ENCODE measurements at places on chromosomes 1 and 21.

DNA sequence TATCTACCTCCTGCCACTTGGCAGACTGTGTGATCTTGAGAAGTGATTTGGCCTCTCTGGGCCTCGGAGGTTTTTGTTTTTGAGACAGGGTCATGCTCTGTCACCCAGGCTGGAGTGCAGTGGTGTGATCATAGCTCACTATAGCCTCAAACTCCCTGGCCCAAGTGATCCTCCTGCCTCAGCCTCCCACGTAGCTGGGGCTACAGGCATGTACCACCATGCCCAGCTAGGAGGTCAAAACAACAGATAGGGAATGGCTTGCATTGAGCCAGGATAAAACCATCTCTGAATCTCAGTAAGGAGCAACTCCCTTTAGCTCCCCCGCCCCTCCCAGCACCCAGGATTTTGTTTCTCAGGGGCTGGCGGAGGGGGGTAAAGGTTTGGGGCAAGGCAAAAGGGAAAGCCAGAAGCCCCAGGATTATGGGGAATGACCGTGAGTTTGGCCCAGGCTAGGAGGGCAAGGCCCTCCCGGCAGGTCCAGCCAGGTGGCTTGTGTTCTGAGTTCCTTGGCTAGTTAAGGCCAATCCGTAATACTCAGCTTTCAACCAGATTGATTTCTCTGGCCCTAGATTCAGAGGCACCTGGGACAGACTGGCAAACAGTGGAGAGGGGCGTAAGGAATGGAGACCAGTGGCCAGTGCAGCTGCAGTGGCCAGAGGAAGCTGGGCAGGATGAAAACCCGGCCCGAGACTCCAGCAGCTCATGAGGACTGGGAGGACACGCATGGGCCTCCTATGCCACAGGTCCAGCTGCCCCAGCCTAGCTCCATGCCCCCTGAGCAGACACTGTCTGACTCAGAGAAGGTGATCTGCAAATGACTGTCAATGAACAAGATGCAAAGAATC is 130.1 kb downstream of the DMRTB1 start:
- no peak for DNase-seq

- DNase-seq = no peak
Observed at GRCh38 chr21:31988492-31989290, 115.9 kb downstream of the HUNK start.

- no peak for DNase-seq
Observed at GRCh38 chr21:32469628-32470027, 57.1 kb downstream of the EVA1C start.

- peak; percentile 63 for DNase-seq
Observed at GRCh38 chr21:42677339-42678321, 24.2 kb downstream of the PDE9A start.

DNA sequence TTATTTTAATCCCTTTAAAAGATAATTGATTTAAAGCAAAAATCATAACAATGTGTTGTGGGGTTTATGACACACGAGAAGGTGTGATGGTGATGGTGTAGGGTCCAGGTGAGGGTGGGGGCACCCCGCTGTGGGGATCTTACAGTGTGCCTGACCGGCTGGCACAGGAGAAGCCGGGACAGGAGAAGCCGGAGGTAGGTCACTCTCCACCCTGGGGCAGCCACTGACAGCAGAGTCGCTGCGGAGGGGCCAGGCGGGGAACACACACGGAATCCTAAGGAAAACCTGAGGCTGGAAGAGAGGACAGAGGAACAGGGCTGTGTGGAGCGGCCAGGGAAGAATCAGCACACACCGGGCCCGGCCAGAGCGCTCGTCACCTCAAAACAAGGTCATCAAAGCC is 4.3 kb upstream of the LRRC3 start:
- DNase-seq = no peak

GRCh38 chr1:113042285-113043143 is 30.5 kb upstream of the LRIG2 start:
- peak; percentile 54 for DNase-seq

DNA sequence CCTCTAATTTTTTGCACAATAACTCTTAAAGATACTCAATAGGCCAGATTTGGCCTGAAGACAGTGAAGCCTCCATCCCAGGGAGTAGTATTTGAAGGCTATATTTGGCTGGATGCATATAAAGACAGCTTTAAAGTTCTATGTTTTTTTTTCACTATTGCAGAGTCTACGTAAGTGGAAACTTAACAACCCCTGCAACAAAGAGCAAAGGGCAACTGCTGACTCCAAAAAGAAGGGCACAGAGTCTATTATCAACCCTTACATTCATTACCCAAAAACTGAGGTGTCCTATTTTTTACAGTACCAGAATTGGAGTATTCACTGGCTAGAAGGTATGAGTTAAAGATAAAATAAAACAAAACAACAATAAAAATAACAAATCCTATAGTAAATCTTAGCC is 329.8 kb upstream of the PKN2 start:
- DNase-seq = no peak

GRCh38 chr21:34186109-34186719 is 112.8 kb downstream of the MRPS6 start:
- DNase-seq = no peak

DNA sequence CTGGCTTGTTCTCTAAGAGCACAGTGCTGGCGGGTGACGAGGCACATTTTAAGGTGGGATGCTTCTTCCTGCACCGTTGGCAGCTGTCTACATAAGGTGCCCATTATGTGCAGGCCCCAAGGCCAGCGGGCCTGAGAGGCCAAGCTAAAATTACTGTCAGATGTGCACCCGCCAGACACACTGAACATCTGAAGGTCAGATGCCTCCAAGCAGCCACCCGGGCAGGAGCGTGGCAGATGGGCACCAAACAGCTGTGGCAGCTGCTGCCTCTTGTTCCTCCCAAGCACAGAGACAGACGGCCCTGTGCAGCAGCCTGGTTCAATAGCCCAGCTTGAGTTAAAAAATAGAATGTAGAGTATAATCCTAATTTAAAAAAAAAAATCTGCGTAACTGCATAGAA is 211.9 kb upstream of the EDN2 start:
- no peak for DNase-seq

GRCh38 chr21:33959680-33960079 is 44.1 kb upstream of the ATP5PO start:
- no peak for DNase-seq

GRCh38 chr1:230345139-230345885 is 80.8 kb downstream of the PGBD5 start:
- no peak for DNase-seq

- no peak for DNase-seq
Observed at GRCh38 chr21:38952890-38953289, 147.2 kb downstream of the ETS2 start.

- no peak for DNase-seq
Observed at GRCh38 chr1:182392050-182393028, 749 bp upstream of the GLUL start.

DNA sequence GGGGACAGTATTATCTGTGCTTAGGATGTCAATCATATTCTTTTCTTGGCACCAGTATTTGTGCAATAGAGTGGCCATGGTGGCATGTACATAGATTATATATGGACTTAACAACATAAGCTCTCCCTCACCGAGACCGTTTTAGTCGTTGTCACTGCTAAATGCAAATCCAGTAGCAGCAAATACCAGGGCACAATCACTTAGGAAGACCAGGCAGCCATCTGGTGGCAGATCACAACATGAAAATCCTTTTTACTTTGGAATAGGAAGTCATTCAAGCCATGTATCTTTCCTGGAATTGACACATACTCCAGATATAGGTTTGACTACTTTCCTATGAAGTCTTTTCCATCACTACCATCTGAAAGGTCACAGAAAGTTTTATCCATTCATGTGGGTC is 53.2 kb upstream of the C1orf87 start:
- DNase-seq = no peak

DNA sequence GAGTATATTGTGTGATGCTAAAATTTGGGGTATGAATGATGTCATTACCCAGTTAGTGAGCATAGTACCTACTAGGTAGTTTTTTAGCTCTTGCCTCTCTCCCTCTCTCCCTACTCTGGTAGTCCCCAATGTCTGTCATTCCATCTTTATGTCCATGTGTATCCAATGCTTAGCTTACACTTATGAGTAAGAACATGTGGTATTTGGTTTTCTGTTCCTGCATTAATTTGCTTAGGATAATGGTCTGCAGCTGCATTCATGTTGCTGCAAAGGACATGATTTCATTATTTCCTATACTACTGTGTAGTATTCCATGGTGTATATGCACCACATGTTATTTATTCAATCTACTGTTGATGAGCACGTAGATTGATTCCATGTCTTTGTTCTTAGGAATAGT is 54.4 kb upstream of the NEGR1 start:
- DNase-seq = no peak

DNA sequence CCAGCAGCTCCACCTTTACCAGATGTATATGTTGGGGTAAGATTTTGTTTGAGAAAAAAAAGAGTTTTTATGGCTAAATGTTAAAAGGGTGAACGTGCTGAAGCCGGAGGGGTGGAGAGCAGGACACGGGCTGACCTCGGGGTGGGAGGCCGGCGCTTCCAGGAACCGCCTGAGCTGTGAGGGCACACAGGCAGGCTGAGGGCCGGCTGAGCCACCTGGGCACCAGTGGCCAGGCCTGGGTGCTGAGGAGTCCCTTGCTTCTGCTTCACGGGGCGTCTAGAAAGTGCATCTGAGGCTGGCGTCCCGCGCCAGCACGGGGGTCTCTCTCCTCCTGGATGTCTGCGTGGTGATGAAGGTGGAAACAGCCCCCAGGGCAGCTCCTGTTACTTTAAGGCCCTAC is 33.6 kb upstream of the ADARB1 start:
- DNase-seq = no peak

- peak; percentile 96 for DNase-seq
Observed at GRCh38 chr21:33655588-33656221, 13.4 kb downstream of the ITSN1 start.

- no peak for DNase-seq
Observed at GRCh38 chr1:166383137-166383536, 216.3 kb upstream of the FAM78B start.

DNA sequence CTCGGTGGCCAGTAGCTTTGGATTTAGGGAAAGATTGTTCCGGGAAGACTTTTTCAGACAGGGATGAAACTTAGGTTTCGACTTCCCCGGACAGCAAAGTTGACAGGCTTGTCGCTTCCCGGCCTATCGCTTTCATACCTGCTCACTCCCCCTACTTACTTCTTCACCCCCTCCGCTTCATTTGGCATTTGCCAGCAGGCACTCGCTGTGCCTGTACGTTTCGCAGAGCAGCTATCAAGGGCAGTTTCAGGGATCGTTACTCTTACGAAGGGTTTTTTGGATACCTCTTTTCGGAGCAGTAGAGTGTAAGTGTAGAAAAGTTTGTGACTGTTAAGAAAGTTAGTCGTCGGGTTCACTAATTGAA is 393 bp downstream of the BLZF1 start:
- DNase-seq = no peak

GRCh38 chr21:34807146-34807880 is 138.5 kb downstream of the CLIC6 start:
- peak; percentile 97 for DNase-seq

DNA sequence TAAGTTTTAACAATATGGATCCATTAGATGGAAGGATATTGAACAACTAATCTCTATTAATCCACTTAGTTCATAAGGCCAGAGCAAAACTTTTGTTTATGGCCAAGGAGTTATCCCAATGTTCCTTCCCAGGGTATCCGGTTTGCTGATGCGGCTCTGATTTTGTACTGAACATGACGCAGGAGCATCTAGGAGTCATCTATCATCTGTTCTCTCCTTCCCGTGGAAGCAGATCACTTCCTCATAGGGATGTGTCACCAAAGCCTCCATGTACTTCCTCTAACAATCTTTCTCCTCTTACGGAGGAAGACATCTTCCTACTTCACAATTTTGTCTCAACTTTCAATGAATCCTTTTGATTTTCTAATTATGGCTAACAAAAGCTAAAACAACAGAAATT is 206.6 kb downstream of the APP start:
- DNase-seq = no peak

DNA sequence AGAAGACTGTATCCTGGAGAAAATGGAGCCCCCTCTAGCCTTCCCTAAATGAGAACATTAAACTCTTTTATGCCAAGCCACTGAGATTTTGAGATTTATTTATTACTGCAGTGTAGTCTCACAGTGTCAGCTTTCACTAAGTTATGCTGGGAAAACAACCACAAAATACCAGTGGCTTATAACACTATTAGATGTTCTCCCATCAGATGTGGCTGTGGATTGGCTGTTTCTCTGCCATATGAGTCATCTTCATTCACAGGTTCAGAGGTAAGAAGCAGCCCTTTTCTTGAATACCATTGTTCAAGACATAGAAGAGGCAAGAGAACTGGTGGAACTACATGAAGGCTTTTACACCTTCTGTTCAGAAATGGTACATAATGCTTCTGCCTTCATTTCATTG is 32.1 kb upstream of the ST6GALNAC5 start:
- DNase-seq = peak; percentile 28

- peak; percentile 79 for DNase-seq
Observed at GRCh38 chr1:10599194-10599861, 124.6 kb downstream of the PEX14 start.

GRCh38 chr1:76121850-76122249 is 47.3 kb downstream of the ST6GALNAC3 start:
- DNase-seq = no peak

- no peak for DNase-seq
Observed at GRCh38 chr1:99482750-99483149, 163.2 kb upstream of the PALMD start.

GRCh38 chr1:20339811-20340457 is 49.3 kb downstream of the VWA5B1 start:
- no peak for DNase-seq
